Foreskin fibroblast (primary cell): ENCODE measurements at places on chromosomes 2 and 18.

- no peak for DNase-seq
These were observed 108.0 kb downstream of the CLIP4 start for GRCh38 chr2:29223257-29223656.

DNA sequence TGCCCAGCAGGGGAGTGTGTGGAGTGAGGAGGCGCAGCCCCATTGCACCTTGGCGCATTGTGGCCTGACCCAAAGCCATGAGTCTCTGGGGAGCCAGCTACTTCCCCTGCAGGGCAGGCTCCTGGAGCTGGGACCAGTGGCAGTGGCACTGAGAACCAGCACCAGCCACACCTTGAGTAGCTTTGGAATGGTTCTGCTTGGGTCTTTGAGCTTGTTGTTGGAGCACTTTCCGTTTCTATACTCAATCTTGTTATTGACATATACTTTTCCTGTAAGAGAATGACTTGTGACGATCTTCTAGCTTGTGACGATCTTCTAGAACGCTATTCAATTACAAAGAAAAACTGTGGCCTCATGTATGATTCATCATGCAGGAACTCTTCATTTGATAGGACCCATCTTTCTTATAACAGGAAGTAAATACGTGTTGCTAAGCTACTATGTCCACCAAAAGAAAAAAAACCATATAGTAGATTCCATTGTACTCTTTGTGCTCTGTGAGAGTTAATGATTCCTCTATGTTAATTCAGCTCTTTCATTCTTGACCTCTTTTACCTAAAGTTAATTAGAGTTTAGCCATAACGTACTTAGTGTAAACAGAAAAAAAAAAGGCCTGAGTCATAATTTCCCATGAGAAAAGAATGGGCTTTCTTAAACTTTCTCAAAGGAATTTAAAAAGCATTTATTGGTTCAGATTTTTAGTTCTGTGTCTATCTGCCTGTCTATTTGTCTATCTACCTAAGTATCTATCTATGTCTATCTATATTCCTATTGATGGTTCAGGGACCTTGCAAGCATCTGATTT, 113.1 kb downstream of the GATA6 start:
- DNase-seq = no peak

DNA sequence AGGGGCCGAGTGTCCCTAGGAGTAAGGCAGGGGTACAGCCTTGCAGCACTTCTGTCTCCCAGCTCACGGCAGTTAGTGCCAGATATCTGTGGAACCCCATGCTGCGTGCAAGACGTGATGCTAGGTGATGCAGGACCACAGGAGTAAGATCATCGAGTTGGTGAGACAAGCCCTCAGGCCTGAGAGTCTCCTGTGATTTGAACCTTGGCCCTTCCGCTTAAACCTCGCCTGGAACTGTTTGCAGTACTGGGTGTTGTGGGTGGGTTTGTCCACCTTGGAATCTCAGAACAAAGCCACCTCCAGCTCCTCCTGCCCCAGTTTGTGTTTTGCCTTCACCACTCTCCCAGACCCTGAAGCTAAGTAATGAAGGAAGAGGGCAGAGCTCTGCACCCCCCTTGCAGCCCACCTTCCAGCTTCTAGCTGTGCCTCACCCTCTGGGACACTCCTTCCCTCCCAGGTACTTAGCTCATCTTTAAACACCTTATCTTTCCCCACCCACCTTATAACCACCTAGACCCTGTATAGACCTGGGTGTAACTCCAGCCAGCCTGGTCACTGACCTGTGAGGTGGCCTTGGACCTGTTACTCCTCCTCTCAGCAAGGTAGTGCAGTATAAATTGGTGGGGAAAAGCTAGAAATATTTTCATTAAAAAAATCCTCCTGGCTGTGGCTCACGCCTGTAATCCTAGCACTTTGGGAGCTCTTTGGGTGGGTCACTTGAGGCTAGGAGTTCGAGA, 6.6 kb downstream of the CNNM4 start:
- DNase-seq = no peak

- no peak for DNase-seq
These were observed 20.7 kb downstream of the RBM44 start for GRCh38 chr2:237819231-237819630.

DNA sequence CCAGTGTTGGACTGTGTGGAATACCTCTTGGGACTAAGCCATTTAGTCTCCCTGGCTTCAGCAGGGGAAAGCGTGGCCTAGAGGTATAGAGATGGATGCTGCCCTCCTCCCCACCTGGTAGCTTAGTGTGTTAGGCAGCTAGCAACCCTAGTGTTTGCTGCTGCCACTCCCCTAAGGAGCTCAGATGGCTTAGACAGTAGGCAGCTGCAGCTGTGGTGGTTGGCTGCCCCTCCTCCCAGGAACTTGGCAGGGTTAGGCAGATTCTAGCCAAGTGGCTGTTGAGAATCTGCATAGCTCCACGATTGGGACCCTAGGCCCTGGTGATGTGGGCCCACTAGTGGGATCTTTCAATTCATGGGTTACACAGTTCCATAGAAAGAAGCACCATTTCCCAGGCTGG, 550.4 kb upstream of the CHAC2 start:
- DNase-seq = no peak

DNA sequence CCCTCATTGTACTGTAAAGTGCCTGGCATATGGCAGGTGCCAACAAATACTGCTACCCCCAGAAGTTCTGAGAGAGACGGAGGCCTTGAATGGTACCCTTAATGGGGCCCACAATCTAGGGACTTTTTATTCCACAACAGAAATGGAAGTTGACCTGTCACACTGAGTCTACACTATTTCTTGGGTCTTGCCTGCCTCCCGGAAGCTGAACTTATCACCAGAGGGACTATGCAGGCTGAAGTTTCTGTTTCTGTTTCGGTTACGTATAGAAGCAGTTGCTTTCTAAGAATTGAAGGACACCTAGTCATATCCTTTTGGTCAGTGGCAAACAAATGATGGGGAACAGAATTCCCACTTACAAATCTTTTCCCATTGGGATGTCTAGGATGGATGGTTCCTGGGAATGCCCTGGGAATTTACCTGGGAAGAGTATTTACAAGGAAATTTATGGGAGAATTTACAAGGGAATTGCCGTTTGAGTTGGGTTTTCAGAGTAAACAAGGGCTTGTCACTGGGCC, 74.2 kb downstream of the HS1BP3 start:
- no peak for DNase-seq

DNA sequence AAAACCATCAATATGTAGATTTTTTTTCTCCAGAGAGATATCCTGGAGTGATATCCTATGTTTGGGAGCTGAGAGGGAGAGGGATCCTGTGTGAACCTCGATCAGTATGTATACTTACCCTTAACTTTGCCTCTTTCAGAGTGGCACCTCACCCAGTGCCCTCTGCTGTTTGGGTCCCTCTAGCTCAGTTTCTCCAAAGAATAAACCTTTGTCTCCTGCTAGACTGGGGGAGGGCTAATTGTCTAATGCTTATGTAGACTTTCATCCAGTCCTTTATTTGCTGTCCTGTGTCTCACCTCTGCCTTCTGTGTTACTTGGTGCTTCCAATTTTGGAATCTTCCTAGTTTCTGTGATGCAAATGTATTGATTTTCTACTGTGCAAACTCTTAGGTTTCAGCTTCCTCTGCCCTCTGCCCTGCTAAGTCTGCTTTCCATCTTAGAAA, 48.4 kb downstream of the MTX2 start:
- DNase-seq = no peak
